GM04503 (cell line): ENCODE measurements at places on chromosomes 16 and 17.

DNA sequence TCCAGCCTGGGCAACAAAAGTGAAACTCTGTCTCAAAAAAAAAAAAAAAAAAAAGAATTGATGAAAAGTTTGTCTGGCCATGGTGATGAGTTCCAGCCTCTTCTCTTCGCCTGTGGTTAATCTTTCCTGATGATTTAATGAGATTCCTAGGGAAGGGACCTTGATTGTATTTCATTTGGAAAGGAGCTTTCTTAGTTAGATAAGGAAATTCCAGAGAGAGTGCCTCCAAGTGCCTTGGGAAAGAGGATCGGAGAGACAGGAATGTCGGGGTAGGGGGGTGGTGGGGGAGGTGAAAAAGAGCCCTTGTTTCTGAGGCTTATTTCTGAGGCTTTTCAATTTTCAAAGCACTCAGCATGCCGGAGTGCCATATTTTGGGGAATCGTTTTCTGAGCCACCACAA lies 93.2 kb upstream of the SIAH1 start:
- no peak for DNase-seq

GRCh38 chr17:37650419-37651003 lies 7.3 kb upstream of the DDX52 start:
- DNase-seq: no peak

DNA sequence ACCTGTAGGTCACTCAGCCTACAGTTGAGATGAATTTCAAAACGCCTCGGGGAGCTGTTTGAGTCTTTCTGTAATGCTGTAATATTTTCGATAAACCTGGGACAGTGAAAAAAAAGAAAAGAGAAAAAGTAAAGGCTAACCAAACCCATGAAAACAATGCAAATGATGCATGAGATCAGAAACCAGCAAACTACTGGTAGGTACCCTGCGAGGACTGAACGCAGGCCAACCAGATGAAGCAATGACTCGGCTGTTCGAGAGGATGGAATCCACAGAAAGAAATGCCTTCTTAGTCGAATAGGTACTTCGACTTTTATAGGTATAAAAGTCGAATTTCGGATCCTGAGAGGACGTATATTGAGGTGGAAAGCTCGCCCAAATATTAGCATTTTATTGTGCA lies 509 bp upstream of the ATAD5 start:
- DNase-seq: no peak

- no peak for DNase-seq
Observed at GRCh38 chr17:9071811-9072498, 50.6 kb downstream of the NTN1 start.
